ENCODE measurements at places on chromosomes 2 and 18.
A peak's percentile ranks its signal among the peaks of the same experiment; 100 is the strongest.

- no peak for DNase-seq
These were observed 147.8 kb downstream of the EXOC6B start for GRCh38 chr2:72678024-72678423.

DNA sequence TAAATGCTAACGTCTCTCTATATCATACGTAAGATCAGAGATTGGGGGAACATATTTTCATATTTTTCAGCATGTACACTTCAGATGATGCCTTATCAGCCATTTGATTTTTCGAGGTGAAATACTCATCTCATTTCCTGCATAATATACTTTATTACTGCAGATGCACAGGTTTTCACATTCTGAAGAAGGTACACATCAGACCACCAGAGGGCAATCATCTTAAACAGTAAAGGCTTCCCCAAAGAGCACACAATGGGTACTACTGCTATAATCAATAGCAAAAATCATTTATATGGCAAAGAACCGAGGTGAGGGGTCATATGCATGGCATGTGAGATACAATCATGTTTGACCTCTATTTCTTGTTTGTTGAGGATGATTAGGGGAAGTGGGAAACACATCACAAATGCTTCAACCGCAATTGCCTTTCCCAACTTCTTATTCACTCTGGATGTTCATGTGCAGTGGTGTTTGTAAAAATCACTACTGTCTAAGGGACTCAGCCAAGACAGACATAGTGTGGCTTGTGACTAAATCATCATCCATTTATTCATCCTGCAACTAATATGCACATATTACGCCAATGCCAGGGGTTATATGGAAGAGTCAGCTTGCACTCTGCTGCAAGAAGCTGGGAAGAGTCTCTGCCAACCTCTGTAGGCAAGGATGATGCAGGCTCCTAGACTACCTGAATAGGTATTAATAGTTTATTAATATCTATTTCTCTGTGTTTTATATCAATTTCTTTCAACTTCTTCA is 118.7 kb downstream of the EPB41L3 start:
- peak; percentile 31 for DNase-seq

GRCh38 chr2:241282555-241282954 is 32.9 kb downstream of the HDLBP start:
- no peak for DNase-seq

- no peak for DNase-seq
These were observed 9.4 kb upstream of the CTLA4 start for GRCh38 chr2:203858176-203858575.
